ENCODE measurements at places on chromosomes 12 and 14.

DNA sequence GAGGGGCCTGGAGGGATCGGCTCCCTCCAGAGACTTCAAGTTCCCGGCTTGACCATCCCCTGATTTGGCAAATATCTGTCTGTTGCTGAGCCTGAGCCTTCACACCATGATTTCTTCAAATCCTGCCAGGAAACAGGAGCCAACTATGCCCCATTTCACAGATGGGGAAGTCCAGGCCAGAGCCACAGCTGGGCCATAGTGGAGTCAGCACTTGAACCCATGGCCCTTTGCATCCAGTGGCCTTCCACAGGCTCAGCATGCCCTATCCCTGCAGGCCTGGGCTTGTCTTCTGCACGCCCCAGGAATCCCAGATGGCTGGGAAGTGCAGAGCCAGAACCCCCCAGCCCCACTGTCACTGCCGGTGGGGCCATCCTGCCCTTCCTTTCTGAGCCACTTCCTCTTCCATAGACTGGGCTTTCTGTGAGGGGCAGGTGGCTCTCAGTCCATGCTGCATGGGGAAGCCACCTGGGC is 44.9 kb downstream of the CYP46A1 start:
- DNase-seq = no peak

DNA sequence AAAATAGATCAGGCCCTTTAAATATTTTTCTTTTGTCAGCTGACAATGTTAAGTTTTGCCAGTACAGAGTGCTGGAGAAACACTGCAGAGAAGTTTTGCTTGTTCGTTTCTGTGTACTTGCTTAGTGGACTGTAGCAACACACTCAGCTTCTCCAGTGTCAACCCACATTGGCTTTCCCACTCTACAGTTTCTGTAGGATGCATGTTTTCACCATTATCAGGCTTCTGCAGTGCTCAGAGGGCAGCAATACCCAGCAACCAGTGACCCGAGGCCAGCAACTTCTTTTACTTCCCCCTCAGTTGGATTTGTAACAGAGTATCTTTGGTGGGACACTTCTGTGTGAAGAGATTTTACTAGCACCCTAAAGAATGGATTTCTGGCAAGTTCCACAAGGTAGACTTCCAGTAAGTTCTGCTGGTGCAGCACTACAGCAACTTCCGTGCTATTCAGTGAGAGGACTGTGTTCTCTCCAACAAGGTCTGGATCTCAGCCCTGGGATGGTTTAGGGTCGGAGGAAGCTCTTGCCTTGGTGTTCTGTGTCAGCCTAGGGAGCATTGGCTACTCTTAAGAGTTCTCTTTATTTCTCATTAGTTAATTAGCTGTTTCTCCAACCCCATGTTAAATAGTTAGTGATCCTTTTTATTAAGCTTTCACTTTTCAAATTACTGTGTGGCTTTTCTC is 70.4 kb downstream of the FUT8 start:
- no peak for DNase-seq

DNA sequence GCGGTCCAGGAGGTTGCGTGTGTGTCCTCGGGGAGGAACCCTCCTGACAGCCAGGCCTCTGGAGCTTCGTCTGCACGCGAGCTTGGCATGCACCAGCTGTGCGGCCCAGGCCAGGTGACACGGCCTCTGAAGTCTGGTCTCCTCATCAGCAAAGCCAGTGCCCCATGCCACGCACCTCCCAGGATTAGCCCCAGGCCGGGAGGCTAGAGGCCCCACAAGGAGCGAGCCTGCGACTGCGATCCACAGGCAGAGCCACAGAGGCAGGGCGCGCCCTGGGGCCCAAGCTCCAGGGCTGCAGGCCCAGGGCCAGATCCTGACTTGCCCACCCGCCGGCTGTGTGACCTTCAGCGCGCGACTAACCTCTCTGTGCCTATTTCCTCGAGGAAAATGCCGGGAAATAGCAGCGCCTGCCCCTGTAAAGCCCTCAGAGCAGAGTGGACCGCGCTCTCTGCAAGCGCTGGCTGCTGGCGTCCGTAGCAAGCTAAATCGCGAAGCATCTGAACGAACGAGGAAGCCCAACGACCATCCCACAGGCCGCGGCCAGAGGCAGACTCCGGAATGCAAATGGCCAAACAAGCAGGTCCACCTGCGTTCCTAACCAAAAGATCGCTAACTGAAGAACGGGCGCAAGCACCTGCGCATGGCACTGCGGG is 492 bp upstream of the BTBD6 start:
- DNase-seq = no peak

GRCh38 chr12:101238306-101238705 is 28.3 kb upstream of the SLC5A8 start:
- no peak for DNase-seq

DNA sequence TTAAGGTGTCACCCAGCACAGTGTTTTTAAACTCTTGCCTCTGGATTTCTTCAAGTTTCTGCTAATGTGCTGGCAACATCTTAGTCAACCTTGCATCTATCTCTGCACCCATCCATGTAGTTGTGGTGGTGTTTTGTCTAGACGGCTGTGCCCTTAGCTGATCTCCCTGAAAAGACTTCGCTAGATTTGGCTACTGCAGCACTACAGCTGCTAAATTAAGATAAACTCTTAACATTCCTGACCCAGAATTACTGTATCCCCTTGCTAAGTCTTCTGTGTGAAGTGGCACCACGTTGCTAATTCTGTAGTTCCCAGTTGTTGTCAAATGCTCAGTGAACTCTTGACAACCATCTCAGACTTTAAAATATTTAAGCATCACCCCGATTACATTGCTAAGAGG is 66.8 kb downstream of the SRGAP1 start:
- DNase-seq = no peak

DNA sequence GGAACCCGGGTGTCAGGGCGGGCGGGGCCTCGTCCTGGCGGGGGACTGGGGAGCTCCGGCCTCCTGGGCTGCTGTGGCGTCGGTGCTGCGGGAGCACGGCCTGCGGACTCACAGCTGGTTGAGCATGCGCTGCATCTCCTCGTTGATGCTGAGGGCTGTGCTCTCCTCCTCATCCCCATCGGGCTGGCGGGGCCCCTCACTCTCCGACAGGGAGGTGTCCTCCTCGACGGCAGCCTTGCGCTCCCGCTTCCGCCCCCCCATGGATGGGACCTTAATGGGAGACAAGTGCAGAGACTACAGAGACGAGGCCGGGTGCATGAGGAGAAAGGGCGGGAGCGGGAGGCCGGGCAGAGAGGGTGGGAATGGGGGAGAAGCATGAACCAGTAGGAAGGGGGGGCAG is 7.3 kb downstream of the IFFO1 start:
- no peak for DNase-seq

DNA sequence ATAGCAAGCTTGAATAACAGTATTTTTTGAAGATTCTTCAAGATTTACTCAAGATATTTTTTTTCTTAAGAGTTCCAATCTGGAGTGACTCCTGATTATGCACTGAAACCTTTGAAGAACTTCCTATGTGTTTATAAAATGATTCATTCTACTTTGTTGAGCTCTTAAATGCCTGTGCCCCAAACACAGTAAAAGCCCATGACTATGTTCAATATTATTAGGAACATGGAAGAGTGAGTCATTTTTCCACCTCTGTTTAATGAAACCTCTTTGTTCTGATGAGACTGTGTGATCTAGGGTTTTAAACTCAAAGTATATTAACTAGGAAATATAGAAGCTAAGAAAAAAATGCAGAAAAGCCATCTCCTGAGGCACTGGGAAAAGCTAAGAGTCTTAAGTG is 415.0 kb upstream of the FBXO33 start:
- DNase-seq = no peak

- no peak for DNase-seq
Observed at GRCh38 chr12:128662101-128662500, 161.7 kb downstream of the SLC15A4 start.

DNA sequence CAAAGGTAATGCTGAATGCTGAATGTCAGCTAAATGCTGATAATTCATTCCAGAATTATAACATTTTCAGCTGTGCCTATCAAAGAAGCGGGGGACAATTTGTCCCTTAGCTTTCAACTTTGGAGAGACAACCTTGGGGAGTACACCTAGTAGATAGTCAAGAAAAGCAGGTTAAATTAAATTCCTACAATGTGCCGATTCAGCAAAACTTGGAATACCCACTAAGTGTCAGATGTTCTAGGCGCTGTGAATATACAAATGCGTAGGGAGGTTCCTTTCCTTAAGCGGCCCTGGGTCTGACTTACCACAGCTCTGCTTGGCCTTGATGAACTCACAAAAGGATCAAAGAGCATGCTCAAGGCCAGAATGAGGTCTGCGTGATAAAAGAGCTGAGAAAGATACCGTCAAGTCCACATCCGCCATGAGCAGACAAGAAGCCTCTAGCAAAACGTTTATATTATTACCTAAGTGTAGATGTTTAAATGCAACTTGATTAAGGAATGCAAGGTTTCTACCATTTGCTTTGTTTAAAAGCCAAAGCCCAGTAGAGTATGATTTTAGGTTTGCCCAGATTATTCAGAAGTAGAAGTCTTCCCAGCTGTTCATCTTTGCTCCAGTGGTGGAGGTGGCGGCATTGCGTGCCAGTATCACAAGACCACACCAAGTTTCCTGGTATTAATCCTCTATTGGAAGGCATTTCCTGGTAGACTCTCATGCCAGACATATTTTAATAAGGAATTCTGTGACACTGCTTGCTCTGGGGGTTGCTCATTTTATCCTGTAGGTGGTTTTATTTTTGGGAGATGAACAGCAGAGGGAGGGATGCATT is 368.6 kb downstream of the DPF3 start:
- DNase-seq = no peak

- no peak for DNase-seq
Observed at GRCh38 chr14:103735815-103736545, 20.4 kb downstream of the ZFYVE21 start.

- DNase-seq = no peak
Observed at GRCh38 chr12:13008741-13009380, 8.8 kb upstream of the HEBP1 start.

- DNase-seq = no peak
Observed at GRCh38 chr12:64088431-64089349, 133.4 kb downstream of the KICS2 start.

DNA sequence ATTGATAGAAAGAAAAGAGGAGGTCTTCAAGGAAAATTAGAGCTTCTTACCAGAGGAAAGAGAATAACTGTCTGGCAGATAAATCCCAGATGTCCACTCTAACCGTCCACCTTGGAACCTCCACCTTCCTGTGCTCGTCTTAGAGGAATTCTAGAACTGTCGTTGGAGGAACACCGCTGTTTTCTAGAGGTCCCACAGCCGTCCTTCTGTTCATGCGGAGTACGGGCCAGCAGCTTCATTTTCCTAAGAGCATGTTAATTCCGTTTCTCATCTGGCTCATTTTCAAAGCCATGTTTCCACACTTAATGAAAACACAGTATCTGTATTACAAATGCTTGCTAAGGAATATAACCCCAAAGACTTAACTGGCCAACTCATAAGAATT is 107.9 kb upstream of the ESRRB start:
- no peak for DNase-seq

GRCh38 chr12:98799822-98800221 is 154.7 kb downstream of the APAF1 start:
- DNase-seq = no peak

DNA sequence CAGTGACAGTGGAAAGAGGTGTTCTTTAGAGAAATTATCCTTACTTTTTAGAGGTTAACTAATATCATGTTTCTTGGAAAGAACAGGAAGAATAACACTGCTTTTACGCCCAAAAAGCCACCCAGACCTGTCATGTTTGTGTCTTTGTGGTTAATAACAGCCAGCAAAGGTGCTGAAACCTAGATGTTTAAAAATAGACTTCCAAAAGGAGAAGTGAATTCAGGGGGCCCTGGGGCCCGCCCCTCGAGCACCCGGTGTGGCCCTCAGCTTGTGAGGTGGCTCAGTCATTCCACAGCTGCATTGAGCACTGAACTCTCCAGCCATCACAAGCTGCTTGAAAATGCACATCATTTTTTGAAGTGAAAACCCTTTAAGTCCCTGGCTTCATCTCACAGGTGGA is 20.8 kb upstream of the AMN start:
- DNase-seq = no peak

DNA sequence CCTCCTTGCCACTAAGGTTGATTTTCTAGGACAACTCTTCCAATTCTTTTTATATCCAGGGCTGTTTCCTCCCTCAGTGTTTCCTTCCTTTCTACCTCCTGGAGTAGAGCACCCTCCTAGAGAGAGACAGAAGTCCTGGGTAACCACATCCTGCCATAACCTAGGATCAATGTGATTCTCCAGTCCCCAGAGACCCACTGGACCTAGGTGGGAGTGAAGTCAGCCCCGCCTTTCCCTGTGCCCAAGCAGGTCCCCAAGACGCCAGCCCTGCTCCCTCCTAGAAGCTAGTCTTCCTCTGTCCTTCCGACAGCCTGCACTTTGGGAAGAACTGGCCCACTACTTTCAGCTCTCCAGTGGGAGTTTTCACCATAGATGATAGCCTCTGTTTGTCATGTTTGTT is 166.8 kb upstream of the PLEKHG7 start:
- no peak for DNase-seq

GRCh38 chr14:45868377-45868776 is 615.4 kb upstream of the MIS18BP1 start:
- no peak for DNase-seq

GRCh38 chr14:76922584-76922983 is 96.4 kb downstream of the LRRC74A start:
- DNase-seq = no peak

- DNase-seq = no peak
Observed at GRCh38 chr12:6570264-6570887, 2.3 kb upstream of the NOP2 start.

DNA sequence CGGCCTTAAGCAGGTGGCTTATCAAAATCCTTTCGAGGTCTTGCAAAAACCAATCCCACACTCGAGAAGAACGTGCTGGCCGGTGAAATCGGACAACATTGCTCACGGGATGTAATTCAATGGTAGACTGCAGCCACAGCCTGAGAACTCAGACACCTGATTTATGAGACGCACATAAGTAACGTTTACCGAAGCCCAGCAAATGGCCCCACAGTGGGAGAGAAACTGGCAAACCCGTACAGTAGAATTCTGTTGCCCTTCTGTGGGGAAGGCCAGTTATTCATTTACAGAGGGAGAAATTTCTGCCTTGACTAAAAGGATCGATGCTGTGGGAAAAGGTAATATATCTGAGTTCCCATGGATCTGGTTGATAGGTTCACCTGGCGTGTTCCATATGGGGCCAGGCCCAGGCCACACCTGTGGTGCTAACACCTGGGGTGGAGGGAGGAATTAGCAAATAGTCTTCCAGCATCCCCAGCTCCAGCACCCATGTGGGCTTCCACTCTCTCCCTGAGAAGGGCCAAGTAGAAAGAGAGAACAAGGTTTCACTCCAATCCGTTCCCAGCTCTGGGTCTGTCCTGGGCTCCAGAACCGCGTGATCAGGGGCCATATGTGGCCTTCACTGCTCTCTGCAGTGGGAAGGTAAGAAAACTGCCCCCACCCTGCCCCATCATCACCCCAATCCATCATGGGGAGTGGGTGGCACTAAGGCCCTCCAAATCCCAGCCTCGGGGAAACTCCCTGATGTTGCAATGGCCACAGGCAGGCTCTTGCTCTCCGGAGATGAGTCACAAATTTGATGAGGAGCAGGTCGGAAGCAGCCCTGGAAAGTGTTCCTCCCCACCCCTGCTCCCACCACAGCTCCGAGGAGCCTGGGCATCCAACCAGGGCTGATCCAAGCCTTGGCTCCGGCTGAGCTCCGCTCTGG is 12.7 kb downstream of the BDKRB1 start:
- DNase-seq = no peak

- no peak for DNase-seq
Observed at GRCh38 chr14:90301668-90302090, 30.1 kb downstream of the NRDE2 start.

Measured in stimulated activated CD8-positive, alpha-beta memory T cell treated with anti-CD3 and anti-CD28 coated beads, Interleukin-4, amount 100 ng/mL, for 1 hour (primary cell).